Activated CD8-positive, alpha-beta memory T cell treated with anti-CD3 and anti-CD28 coated beads for 24 hours (primary cell): ENCODE measurements at places on chromosomes 3 and 15.
A peak's percentile ranks its signal among the peaks of the same experiment; 100 is the strongest.

- no peak for DNase-seq
Measured at GRCh38 chr3:114953800-114954199, 193.3 kb downstream of the ZBTB20 start.

DNA sequence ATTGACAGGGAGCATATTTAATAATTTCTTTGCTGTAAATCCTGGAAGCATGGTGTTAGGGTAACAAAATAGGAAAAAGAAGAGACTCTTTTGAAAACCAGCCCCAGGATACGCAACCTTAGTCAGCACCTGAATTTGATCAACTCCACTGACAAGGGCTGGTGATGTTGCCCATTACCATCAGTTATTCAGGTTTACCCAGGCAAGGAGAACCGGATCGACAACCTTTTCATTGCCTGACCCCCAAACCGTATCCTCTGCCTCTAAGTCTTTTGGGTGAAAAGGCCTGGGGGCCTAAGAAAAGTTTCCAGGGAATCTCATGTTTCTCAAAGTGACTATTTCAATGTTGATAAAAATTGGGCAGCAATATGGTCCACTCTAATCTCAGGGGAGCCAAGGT lies 313.3 kb downstream of the KBTBD8 start:
- no peak for DNase-seq

- DNase-seq: no peak
Measured at GRCh38 chr3:74501007-74501406, 113.5 kb downstream of the CNTN3 start.

- no peak for DNase-seq
Measured at GRCh38 chr3:97860364-97860763, 38.6 kb downstream of the CRYBG3 start.

- no peak for DNase-seq
Measured at GRCh38 chr3:40109641-40110490, 199.6 kb upstream of the EIF1B start.

DNA sequence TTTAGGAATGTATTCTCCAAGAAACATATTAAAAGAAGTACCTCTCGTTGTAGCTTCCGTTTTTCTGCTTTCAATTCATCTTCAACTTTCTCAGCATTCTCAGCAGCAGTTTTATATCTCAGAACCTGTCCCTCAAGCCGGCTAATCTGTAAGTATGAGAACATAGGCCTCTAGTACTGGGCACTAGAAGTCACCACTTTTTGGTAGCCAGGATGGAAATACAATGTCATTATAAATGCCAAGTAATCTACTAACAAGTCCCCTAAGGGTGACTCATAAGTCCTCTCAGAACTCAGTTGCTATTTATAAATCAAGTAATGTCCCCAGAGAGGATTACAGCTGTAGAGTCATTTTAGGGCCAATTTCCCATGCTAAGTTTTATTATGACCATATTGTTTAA lies 61.1 kb downstream of the MLH1 start:
- no peak for DNase-seq

- no peak for DNase-seq
Measured at GRCh38 chr15:26376243-26376642, 396.6 kb downstream of the GABRB3 start.

DNA sequence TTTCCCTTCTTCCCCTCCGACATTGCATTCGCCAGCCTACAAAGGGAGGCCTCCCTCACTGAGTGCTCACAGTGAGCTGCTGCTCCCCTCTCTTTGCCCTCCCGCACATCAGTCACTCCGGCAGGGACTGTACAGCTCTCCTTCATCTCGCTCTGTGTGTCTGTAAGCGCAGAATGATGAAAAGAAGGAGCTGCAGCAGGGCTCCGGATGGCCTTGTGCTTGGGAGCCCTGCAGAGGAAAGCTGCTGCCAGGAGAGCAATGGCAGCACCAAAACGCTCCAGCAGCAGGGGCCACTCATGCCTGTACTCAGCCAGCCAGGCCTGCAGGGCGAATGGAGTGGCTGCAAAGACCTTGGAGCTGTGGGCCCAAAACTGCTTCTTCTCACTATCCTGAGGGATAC lies 107.0 kb upstream of the NSMCE3 start:
- no peak for DNase-seq

GRCh38 chr3:31247850-31248562 lies 284.7 kb upstream of the STT3B start:
- no peak for DNase-seq

- DNase-seq: peak; percentile 19
Measured at GRCh38 chr15:66879531-66880368, 177.7 kb downstream of the SMAD6 start.

DNA sequence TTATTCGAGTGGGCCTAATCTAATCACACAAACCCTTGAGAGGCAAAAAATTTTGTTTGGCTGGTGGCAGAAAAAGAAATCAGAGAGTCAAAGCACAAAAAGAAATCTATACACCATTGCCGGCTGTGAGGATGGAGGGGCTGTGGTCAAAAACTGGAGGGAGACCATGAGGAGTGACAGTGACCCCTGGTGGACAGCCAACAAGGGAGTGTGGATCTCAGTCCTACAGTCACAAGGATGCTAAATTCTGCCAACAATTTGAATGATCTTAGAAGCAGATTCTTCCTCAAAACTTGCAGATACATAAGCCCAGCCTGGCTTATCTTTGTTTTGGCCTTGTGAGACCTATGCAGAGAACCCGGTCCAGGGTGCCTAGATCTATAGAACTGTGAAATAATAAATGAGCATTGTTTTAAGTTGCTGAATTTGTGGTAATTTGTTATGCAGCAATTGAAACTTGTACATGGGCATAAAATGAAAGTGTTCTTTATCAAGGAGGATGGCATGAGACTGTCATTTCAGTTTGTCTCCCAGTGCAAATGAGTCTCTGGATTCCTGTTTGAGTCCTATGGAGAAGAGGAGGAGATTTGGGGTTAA lies 103.0 kb upstream of the ARHGEF26 start:
- DNase-seq: peak; percentile 59

DNA sequence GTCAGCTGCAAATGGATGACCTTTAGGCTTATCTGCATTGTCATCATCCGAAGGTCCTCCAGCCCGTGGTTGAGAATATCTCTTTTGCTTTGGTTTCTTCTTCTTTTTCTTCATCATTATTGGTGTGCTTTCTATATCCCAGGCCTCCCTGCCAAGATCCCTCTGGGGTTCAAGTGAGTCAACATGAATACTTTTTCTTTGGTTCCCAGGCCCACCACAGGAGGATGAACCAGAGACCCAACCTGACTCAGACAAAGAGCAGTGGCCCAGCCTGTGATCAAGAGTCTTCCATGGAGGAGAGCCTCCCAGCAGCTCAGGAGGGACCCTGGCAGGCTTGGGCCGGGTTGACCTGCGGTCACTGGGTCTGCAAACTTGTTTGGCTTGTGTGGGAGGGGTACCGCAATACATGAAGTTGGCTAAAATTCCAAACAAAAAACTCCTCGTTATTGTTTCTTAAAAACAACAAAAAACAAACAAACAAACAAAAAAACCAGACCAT lies 104.2 kb downstream of the MAP4 start:
- DNase-seq: no peak

DNA sequence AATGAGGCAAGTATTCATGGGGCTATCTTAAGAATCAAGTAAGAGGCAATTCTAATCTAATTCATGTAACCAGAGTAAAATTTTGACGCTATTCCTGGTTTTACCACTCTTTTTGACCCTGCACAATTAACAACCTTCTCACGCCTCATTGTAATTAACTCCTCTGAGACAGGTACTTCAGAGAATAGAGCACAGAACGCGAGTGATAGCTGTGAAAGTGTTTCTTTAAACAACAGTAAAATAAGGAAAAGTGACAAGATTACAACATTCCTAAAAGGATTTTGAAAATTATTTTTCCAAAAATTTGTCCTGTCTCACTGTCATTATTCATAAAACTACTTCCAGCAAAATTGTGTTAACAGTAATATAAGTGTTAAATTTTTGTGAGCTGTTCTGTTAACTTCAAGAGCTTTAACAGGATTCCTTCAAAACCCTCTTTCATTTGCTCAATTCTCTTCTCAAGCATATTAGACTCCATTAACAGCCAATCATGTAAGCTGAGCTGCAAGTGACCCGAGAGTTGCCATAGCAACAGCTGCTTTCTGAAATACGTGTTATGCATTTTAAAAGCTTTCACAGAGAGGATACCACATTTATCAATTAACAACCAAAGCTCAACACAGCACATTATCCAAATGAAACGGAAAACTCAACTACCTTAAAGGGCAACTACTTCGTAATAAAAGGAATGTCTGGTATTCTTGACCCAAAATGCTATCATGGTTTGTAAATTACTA lies 93.1 kb downstream of the STAG1 start:
- DNase-seq: no peak

- no peak for DNase-seq
Measured at GRCh38 chr3:135109681-135110080, 314.6 kb downstream of the EPHB1 start.

- DNase-seq: no peak
Measured at GRCh38 chr3:161602475-161602874, 105.9 kb downstream of the OTOL1 start.

- no peak for DNase-seq
Measured at GRCh38 chr3:14031271-14031670, 93.4 kb downstream of the CHCHD4 start.

DNA sequence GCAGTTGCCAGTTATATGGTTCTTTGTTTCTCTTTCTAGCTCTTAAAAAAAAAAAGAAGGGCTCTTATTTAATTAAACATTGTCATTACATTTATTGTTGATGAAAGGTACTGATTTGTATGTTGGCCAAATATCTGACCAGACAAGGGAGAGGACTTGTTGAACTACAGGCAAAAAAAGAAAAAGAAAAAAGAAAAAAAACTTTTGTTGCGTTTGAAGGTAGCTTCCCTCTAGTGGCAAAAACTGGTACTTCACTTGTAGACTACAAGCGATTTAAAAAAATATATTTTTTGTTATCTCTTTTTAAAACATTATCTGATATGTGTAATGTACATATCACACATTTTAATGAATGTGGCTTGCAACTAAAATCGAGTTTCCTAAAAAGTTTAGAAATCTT lies 280.6 kb downstream of the ROBO2 start:
- no peak for DNase-seq

DNA sequence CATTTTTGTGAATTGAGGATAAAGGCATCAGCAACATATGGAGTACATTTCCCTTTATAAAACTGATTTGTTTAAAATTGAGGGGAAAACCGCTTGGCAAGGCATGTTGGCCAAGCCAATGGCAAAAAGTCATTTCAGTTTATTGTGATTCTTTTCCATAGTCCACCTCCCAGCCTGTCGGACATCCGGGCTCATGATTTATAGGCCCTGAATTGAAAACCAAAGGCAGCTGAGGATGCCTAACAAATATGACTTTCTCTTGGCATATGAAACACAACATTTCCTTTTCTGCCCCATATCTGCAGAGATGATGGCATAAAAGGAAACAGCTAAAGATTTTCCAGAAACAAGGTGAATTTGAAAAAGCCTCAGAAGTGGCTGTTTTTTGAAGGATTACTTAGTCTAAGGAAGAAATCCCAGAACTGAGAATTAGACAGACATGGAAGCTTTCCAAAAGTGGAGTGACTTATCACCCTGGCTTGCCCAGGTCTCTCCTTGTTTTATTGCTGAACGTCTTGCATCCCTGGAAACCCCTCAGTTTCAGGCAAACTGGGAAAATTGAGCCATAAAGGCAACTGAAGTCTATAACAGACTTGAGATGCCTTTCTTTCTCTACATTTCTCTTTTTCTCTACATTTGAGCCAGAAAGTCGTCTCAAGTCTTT lies 74.0 kb downstream of the COL8A1 start:
- no peak for DNase-seq

DNA sequence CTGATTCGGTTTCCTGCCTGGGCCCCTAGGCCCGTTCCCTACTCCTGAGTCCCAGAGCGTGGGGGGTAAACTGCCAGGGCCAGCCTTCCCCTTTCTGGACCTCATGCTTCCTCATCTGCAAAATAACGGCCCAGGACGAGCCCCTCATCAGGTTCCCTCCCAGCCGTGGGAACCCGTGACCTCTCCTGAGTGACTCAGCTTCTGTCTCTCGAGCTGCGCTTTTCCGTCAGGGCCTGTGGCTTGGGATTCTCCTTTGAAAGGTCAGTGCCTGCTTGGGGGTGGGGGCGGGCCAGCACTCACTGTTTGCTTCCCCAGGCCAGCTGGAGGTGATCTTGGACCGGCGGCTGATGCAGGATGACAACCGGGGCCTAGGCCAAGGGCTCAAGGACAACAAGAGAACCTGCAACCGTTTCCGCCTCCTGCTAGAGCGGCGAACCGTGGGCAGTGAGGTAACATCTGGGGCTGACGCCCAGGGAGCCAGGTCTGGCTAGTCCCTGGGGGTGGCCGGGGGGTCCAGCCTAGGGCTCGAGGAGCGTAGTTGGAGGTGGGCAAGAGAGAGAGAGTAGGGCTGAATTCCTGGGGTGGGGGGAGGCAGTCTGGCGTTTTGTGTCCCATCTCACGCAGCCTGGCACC lies 12.8 kb downstream of the MAN2A2 start:
- no peak for DNase-seq

DNA sequence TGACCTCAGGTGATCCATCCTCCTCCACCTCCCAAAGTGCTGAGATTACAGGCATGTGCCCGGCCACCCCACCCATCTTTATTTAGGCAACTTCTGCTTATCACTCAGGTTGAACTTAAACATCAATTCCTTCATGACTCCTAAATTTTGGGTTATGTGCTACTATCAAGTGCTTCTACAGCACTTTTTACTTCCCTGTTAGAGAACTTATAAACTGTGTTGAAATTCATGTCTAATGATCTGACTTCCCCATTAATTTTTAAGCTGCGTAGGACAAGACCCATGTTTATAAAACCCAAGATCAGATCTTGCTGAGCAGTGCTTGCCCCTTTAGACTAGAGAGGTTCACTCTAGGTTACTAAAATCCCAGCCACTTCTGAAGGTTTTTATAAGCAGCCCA lies 266.2 kb upstream of the TPRG1 start:
- no peak for DNase-seq

DNA sequence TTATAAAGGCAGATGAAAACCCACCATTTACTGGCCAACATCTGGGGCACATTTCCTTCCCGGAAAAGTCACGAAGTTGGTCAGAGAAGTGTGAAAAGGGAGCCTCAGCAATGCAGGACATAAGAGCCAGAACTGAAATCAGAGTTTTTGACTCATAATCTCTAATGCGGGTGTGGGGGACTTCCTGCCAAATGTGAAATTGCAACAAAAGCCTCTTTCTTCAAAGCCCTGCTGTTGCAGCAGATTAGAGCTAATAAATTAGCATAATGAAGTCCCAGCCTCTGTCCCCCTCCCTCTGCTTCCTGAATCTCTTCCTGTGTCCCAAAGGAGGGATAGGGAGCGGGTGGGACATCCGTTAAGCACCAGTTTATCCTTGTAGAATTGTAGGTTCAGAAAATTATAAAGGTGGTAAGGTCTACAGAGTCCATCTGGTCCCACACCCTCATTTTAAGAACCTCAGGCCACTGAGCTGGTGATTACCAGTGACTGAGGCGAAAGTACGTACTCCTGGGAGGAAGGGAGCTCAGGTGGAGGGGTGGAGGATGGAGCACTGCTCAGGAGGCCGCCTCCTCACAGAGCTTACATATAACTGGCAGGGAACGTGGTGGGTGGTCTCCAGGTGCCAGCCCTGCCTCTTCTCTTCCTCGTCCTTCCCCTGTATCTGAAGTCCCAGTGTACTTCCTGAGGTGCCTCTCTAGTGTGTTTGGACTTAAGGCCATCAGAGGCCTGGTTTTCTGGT lies 35.0 kb downstream of the ST6GAL1 start:
- DNase-seq: no peak
